ENCODE measurements at places on chromosomes 13 and 19.

DNA sequence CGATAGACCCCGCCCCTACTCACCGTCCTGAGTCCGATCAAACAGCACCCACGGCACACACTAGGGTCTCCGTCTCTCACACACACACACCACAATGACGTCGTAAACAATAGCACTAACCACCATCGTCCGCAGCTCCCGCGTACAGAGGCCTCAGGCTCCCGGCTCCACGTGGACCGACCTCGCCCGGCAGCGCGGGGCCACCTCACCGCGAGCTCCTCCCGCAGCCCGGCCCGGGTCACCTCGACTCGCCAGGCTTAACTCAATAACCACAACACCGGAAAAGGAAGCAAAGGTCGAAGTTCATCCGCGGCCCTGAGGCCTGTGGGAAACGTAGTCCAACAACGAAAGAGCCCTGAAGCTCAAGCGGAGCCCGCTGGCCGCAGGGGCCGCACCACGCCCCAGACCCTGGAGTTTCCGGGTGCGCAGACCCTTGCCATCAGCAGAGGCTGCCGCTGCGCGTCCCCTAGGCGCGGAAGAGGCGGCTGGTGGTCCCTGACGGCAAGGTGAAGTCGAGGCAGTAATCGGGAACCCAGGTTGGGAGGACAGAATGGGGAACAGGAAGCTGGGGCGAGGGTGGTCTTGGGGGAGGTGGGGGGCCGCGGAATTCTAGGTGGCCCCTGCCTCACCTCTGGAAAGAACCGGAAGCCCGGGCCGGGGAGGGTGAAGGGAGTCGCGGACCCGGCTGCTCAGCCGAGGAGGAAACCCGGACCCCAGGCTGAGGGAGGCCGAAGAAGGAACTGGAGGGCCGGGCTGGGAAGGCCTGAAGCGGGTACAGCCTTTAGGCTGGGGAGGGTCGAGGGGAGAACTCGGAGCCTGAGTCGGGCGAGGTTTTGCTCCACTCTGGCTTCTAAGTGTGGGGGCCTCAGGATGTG lies at the start of gene ZNF529:
ZNF529 (minus strand) TSS at position 273 of the 875 bp plus-strand sequence. CDS start 946 bp downstream, outside the sequence.
- DNase-seq, result peak; percentile 82

GRCh38 chr13:29954082-29955028 lies 103.9 kb upstream of the UBL3 start:
- no peak for DNase-seq

DNA sequence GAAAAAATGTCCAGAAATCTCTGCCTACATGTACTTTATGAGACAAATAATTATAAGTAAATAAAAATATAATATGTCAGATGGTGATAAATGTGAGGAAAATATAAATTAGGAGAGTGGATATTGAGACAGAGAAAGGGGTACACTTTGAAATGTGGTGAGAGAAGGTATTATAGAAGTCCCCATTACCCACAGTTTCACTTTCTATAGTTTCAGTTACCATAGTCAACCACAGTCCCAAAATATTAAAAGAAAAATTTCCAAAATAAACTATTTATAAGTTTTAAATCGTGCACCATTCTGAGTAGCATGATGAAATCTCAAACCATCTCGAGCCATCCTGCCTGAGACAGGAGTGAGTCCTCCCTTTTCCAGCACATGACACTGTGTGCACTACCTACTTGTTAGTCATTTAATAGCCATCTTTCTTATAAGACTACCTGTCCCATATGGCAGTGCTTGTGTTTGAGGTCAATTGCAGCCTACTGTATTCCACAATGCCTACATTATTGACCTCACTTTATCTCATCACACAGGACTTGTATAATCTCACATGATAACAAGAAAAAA lies 653.7 kb downstream of the DACH1 start:
- no peak for DNase-seq

- no peak for DNase-seq
Observed at GRCh38 chr13:40115426-40115825, 460.0 kb downstream of the COG6 start.

DNA sequence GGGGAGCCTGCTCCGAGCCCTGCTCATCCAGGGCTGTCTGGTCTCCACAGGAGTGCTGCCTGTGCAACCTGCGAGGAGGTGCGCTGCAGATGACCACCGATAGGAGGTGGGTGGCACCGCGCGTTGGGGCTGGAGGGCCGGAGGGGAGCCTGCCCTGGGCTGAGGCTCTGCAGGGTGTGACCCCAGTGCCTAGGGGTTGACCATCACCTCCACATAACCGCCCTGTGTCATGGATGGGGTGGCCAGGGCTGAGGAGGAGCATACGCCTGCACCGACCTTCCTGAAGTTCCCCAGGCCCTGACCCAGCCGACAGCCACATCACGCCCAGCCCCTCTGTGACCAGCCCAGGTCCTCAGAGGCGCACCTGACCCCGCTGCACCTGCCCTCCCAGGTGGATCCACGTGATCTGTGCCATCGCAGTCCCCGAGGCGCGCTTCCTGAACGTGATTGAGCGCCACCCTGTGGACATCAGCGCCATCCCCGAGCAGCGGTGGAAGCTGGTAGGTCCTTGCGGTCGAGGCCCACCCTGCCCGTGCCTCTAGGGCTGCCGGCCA lies 168.7 kb downstream of the KDM4B start:
- no peak for DNase-seq

GRCh38 chr13:21970918-21971317 lies 300.0 kb downstream of the FGF9 start:
- no peak for DNase-seq

DNA sequence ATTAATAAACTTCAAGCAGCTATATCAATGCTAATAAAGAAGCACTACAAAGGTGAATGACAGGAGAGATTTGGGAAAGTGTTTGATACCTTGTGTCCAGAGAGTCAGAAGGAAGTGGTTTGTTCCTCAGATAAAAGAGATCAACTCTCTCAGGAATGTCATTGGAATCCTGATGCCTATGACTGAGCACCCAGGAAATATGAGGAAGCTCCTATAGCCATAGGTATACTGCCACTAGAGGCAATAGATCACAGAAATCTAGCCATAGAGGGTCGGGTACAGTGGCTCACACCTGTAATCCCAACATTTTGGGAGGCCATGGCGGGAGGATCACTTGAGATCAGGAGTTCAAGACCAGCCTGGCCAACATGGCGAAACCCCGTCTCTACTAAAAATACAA lies 612.6 kb downstream of the DACH1 start:
- no peak for DNase-seq

GRCh38 chr13:28220166-28220565 lies 81.8 kb downstream of the PAN3 start:
- no peak for DNase-seq

- DNase-seq, result no peak
Observed at GRCh38 chr19:24166055-24166454, 79.1 kb downstream of the ZNF254 start.

- DNase-seq, result no peak
Observed at GRCh38 chr19:35902870-35903475, 644 bp downstream of the HCST start.

GRCh38 chr13:33202644-33203169 lies 82.8 kb downstream of the STARD13 start:
- DNase-seq, result no peak

DNA sequence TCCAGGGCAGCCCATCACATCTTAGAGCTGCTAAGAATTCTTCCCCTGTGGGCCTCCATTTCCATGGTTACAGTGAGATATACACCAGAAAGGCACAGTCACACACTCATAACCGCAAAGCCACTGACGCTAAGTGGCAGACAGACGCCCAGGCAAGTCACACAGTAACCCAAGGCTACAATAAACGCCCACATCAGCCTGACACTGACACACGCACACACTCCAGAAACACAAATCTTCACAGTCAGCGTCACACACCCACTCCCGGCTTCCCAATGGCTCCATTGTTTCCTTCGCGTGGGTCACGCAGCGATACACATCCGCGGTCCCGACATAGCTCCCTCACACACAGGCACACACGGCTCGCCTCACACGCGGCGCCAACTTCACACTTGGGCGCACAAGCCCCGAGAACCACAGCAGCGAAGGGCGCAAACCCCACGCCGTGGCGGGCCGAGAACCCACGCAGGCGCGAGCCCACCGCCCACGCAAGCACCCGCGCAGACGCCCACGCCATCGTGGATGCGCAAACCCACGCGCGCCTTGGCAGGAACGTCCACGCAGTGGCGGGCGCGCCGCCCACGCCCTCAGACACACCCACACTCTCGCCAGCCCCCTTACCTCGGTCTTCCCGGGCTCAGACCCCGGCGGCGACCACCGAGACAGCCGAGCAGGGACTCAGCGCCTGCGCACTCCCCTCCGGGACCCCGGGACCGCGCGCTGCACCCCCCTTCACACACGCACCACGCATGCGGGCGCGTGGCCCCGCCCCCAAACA lies at the start of gene ZNF667:
ZNF667 (minus strand) TSS at position 695 of the 778 bp plus-strand sequence. CDS start 14,975 bp downstream, outside the sequence.
- DNase-seq, result no peak

- DNase-seq, result no peak
Observed at GRCh38 chr19:1538978-1539377, 15.1 kb downstream of the PLK5 start.

- DNase-seq, result no peak
Observed at GRCh38 chr19:35373492-35373891, 2.6 kb downstream of the GPR42 start.

GRCh38 chr19:10315335-10316214 lies at the start of gene FDX2:
Gene FDX2 (minus strand): TSS chr19:10316015. CDS start chr19:10315996, 19 bp downstream.
- DNase-seq, result peak; percentile 55

DNA sequence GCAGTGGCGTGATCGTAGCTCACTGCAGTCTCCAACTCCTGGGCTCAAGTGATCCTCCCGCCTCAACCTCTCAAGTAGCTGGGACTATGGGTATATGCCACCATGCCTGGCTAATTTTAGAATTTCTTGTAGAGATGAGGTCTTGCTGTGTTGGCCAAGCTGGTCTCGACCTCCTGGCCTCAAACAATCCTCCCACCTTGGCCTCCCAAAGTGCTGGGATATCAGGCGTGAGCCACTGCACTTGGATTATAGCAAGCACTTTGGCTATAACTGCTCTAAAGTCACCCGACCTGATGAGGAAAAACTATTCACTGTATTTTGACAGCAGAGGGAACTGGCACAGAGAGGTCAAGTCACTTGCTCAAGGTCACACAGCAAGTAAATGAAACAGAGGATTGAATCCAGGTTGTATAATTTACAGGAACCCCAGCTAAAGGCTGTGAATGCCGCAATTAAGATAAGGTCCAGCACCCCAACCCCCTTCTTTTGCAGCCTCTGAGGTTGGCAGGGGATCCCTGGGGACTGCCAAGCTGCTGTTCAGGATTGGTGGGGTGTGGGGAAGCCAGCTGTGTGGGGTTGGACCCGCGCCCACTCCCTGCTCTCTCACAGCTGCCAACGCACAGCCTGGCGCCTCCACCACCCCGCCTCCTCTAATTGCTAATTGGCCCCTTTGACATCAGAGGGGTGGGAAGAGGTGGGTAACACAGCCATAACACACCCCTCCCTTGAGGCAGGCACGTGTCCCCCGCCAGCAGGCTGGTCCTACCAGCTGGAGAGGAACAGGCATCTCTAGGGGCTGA lies 6.0 kb downstream of the TMIGD2 start:
- DNase-seq, result peak; percentile 22

GRCh38 chr13:33918199-33918932 lies 100.4 kb downstream of the RFC3 start:
- no peak for DNase-seq

- DNase-seq, result no peak
Observed at GRCh38 chr13:60001889-60002288, 161.8 kb downstream of the DIAPH3 start.

DNA sequence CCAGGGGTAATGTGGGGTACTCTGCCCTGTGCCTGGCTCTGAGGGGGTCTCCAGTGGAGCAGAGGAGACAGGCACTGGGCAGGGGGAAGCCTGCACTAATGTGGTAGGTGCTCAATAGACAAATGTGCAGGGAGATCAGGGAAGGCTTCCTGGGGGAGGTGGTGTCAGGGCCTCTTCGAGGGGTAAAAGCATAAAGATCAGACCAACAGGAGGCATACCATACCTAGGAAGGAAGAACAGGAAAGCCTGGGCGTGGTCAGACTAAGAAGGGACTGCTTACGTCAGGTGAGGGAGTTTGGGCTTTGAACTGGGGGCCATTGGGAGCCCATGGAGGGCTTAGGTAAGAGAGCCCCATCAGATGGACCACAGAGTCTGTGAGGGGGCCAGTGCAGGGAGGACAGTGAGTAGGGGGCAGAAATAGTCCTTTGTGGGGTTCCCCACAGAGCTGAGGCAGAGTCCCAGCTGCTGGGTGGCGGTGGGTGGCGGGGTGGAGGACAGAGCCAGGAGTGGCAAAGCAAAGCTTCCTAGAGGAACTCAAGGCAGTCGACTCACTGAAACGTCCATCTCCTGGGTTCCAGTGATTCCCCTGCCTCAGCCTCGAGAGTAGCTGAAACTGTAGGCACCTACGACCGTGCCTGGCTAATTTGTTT lies 8.8 kb downstream of the PRR36 start:
- DNase-seq, result no peak

DNA sequence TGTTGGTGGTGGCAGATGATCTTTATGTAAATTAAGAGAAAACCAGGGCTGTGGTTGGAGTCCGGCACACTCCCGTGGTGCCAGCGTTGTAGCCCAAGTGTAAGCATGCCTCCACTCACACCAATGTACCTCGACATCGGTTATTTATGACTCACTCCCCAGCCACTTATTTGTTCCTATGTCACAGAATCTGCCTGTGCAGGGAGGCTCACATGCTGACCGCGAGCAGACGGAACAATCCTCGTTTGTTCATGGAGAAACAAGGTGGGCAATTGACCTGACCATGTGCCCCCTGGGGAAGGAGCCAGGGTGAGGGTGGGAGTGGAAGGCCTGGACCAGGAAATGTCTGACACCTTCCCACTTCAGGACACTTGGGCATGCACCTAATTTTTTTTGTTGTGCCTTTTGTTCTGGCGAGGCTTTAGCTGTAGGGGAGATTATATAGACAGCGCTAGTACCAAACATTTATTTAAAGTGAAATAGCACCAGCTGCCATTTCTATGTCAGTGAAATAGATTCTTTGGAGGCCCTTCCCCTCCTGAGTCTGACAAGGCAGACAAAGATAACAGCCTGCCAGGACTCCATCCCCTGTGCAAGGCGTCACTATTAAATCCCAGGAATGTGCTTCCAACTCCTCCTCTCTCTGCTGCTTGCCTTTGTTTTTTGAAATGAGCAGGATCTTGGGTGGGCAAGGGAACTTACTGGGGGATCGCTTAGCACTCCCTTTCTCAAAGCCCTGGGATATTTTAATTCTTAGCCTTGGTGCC lies 394.2 kb downstream of the FGF9 start:
- DNase-seq, result no peak

DNA sequence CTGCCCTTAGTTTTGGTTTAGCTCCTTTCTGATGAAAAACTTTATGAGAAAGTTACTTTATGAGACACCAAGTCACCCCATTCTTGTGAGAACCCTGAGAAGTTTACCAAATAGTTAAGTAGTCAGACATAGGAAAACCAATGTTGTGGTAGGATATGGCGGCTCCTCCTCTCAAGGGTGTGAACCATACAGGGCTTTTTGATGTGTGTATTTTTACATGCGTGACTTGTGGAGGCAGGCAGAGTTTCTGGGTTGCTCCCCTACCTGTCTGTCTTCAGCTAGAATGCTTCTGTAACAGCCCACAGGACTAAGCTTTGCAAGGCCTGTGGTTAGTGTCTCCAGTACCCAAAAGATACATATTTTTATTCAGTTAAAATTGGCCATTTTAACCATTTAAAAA lies 18.3 kb downstream of the UBAC2 start:
- no peak for DNase-seq

- DNase-seq, result peak; percentile 81
Observed at GRCh38 chr19:40266119-40266518, 19.0 kb downstream of the AKT2 start.

All from NCI-H2029 treated with DMSO at 0.1 percent for 48 hours (cell line).